A549 treated with DMSO at 1 μM for 4 hours (cell line): ENCODE measurements at places on chromosomes 11 and 22. TPM values are rescaled to one million over a fixed set of nuclear protein-coding genes. Genes with fewer than 3 reads are reported as not detected.

Gene ENTHD1
- not detected in 5 replicates for total RNA-seq

Gene OR51E2
- total RNA-seq, result not detected in 5 replicates

Gene POTEH
- not detected in 5 replicates for total RNA-seq

Gene NLRP6
- not detected in 5 replicates for total RNA-seq

Gene TCN1
- total RNA-seq, result 0.09 to 0.45 TPM (median 0.23 TPM) in 5 replicates

Gene ALKBH3
- total RNA-seq, result 22.5 to 27.2 TPM (median 24.1 TPM) in 5 replicates
